Activated B cell treated with CpG ODN at 0.5 μM for 24 hours (primary cell): ENCODE measurements at places on chromosomes 1 and 21.

DNA sequence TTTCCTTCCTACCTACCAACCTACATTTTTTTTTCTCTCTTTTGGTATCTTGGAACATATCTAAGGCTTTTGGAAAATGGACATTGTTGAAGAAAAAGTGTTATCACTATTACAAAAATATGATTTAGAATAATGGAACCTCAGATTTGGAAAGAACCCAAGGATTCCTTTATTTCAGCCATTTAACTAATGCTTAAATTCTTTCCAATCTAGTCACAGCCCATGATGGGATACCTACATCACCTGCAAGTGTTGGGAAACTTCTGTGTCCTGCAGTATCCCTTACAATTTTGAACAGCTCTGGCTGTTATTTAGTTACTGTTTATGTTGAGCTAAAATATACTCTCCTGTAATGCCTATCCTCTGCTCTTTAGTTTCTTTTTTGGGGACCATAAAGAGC is 22.3 kb upstream of the APOBEC4 start:
- no peak for DNase-seq

DNA sequence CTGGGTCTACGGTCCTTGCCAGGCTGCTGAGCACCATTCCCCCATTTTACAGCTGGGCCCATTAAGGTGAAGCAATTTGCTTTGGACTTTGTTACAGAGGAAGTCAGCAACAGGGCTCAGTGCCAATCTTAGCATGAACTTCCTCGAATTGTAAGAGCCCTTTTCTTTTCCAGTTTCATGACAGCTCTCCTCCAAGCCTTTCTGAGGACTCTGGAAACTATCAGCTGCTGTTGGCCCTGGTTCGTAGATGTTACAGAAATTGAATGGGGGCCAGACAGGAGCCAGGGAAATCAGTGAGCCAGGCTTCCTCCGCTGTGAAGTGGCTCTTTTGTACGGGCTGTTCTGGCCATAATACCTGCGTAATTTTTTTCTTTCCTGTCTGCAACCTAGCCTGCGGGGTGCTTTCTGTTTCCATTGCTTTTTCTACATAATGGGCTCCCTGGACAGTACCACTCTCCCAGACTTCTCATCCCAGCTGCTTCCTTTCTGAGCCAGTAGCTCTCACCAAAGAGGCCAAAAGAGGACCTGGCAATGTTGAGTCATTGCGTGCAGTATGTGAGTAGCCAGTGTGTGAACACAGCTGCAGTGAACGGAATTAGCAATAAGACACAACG is 386.3 kb downstream of the DISC1 start:
- DNase-seq = no peak

- DNase-seq = no peak
These were observed 116.1 kb downstream of the ATP5PO start for GRCh38 chr21:33799378-33800090.

DNA sequence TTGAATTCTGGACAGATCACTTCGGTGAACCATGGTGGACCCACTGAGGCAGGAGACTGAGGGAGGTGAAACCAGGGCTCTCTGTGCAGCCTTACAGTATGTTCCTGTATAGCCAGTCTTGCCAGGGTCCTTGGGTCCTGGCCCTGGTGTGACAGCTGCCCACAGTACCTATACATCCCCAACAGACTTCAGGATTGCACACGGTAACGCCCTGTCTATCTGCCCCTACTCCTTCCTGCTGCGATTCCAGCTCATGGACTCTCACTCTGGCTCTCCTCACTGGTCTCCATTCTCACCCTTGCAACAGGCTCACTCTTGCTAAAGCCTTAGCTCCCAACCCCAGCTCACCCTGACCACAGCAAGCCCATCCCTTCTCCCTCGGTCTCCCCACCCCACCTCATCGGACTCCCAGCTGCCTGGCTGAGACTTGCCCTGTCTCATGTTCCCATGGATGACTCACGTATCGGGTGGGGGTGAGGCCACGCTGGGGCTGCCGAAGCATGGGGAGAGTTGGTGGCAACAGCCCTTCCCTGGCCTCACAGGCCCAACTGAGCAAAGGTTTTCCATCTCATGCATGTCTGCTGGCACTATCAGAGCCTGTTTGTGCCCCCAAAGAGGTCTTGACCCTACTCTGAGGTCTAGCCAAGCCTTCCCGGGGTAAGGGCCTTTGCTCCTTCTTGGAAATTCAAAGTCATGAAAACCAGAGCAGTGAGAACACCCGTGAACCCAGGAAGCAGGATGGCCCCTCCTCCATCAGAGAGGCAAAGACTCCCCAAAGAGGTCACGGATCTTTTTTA is 7.1 kb downstream of the PHLDA3 start:
- no peak for DNase-seq

DNA sequence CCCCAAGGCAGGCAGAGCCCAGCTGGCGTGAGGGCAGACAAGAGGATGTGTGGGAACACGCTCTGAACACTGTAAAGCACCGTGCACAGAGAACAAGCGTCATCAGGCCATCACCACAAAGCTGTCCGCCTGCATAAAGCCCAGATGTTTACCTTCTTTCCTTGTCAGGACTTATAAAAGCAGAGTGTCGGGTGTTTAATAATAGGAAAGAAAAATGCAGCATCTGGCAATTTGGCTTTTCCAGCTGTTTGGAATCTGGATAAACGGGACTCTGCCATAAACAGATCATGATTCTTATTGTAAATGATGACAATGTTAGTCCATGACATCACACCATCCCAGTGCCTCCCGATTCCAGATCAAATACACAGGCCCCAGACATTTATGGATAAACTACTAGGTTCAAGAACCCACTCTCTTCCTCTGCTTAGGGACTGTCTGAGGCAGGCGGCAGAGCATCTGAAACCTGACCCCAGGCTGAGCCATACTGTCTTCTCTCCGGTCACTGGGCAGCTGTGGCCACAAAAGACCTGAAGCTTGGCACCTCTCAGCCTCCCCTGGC is 4.2 kb downstream of the GLIS1 start:
- no peak for DNase-seq

- DNase-seq = no peak
These were observed 16.8 kb downstream of the DUSP10 start for GRCh38 chr1:221724931-221725605.

- no peak for DNase-seq
These were observed 107.5 kb upstream of the CLDN14 start for GRCh38 chr21:36587388-36587787.

DNA sequence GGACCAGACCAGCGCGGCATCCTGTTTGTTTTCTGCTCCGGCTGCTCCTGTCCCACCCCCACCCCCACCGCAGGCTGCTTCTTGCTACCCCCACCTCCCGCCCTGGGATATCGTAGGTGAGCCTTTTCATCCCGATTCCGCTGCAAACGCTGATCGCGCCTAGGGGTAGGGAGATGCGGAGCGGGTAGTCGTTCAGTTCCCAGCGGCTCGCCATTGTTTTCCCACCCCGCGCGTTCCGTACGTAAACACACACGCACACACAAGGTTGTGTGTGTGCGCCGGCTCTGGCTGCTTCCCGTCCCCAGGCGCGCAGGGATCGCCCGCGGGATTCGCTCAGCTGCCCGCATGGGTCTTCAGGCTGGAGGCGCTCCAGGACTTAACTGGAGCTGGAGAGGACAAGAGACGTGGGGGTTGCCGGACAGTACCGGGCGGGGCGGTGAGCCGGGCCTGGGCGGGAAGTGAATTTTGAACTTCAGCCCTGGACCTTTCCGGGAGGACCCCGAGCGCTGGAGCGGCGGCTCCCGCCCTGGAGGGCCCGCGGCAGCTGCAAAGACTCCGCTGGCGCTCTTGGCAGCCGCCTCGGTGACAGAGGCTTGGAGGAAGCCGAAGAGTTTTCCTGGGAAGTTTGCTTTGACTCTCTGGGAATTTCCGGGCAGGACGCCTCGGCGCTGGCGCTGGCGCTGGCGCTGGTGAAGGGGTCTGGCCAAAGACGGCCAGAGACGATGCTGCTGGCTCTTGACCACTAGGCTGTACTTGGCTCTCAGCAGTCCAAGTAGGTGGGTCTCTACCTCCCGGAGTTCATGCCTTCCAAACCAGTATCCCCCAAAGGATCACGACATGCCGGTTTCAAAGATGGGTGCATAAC is 1.6 kb downstream of the SOX13 start:
- DNase-seq = no peak
